CD4-positive, alpha-beta memory T cell (primary cell): ENCODE measurements at places on chromosomes 6 and 20.

- DNase-seq, result no peak
Observed at GRCh38 chr6:77040568-77041195, 422.6 kb downstream of the HTR1B start.

- DNase-seq, result no peak
Observed at GRCh38 chr6:130697271-130697994, 129.8 kb upstream of the SMLR1 start.

GRCh38 chr6:55131616-55132015 lies 42.7 kb upstream of the HCRTR2 start:
- DNase-seq, result no peak

- DNase-seq, result no peak
Observed at GRCh38 chr20:54231036-54231435, 23.1 kb downstream of the PFDN4 start.

DNA sequence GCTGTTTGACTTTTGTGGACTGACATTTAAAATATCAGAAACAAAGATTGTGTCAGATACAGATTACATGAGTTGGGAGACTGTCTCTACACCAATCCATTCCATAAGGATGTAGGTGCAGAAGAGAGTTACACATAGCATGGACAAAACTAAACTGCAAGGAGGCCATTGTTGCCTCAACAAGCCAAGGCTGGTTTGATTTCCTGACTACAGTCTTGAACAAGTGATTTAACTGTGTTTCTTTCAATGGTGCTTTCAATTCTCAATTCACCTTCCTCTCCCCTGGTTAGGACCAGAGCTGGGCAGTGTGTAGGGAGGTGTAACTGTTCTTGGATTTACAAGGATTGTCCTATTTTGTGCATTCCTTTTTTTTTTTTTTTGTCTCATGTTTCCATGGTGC lies 82.2 kb downstream of the AGPAT4 start:
- DNase-seq, result no peak

DNA sequence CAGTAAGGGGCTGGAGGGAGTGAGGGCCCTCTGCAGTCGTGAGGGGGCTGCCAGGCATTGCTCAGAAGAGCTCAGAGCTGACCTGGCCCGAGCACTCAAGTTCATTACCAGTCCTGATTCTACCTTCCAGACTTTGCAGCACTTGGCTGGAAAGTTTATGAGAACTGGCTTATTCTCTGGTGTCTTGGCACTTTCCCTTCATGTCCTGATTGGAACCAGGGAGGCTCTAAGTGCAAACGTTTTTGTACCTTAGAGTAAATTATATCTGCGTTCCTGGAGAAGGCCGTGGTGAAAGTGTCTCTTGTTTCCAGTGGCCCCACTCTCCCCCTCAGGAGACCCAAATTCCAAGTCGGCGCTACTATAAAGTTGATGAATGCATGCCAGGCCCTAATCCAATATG lies 402.3 kb downstream of the CDC5L start:
- DNase-seq, result no peak

- DNase-seq, result peak; percentile 59
Observed at GRCh38 chr6:141153563-141153962, 979.2 kb upstream of the GJE1 start.

- no peak for DNase-seq
Observed at GRCh38 chr6:32187009-32187709, 2.8 kb downstream of the PBX2 start.

- no peak for DNase-seq
Observed at GRCh38 chr6:94196891-94197290, 777.5 kb upstream of the EPHA7 start.

- no peak for DNase-seq
Observed at GRCh38 chr6:107539409-107539808, 49.5 kb downstream of the SOBP start.

- DNase-seq, result no peak
Observed at GRCh38 chr6:21305893-21306332, 287.6 kb upstream of the SOX4 start.

DNA sequence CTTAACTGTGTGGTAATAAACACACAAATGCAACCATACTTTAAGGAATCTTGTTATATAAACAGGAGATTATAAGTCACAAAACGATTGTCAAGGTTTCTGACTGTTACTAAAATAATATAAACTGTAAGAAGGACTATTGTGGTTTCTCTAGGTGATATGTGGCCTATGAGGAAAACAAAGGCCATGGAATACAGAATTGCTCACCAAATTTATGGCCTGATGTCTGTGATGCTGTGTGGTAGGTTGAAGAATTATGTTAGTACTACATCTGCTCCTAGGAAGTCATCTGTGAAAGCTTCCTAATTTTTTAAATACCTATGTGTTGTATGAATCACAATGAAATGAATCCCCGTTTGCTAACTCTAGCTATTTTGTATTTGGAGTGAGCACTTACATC lies 875.4 kb upstream of the MAP3K7 start:
- no peak for DNase-seq

- no peak for DNase-seq
Observed at GRCh38 chr6:80143419-80143937, 37.0 kb downstream of the BCKDHB start.

DNA sequence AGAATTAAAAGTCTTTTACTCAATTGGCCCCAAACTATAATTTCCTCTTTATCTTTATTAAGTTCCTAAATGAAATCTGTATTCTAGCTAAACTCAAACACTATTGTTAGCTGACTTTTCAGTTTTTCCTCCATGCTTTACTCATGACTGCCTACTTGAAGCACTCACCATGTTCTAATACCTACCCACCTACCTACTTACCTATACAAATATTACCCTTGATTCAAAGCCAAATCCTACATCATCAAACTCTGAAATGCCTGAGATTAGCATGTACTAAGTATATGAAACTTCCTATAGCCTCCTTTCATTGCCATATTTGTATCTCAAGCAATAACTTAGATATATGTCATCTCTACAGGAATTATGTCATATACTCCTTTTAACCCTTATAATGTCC lies 259.7 kb downstream of the HDGFL1 start:
- no peak for DNase-seq

- DNase-seq, result no peak
Observed at GRCh38 chr20:23881371-23881770, 1.8 kb upstream of the CST5 start.

DNA sequence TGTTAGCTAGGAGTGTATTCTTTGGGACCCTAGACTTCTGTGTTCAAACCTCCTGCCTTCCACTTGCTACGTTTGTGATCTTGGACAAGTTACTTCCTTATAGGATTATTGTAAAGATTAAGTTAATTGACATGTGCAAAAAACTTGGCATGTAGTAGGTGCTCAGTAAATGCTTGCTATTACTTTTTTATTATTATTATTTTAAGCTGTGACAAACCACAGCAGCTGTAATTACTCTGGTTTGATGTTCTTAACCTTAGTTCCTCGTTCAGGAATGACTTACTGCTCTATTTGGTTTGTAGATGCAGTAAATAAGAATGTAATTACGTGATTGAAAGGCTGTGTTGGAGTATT lies 3.2 kb downstream of the ARFGEF2 start:
- DNase-seq, result no peak
